ENCODE measurements at places on chromosomes 7 and 10.

DNA sequence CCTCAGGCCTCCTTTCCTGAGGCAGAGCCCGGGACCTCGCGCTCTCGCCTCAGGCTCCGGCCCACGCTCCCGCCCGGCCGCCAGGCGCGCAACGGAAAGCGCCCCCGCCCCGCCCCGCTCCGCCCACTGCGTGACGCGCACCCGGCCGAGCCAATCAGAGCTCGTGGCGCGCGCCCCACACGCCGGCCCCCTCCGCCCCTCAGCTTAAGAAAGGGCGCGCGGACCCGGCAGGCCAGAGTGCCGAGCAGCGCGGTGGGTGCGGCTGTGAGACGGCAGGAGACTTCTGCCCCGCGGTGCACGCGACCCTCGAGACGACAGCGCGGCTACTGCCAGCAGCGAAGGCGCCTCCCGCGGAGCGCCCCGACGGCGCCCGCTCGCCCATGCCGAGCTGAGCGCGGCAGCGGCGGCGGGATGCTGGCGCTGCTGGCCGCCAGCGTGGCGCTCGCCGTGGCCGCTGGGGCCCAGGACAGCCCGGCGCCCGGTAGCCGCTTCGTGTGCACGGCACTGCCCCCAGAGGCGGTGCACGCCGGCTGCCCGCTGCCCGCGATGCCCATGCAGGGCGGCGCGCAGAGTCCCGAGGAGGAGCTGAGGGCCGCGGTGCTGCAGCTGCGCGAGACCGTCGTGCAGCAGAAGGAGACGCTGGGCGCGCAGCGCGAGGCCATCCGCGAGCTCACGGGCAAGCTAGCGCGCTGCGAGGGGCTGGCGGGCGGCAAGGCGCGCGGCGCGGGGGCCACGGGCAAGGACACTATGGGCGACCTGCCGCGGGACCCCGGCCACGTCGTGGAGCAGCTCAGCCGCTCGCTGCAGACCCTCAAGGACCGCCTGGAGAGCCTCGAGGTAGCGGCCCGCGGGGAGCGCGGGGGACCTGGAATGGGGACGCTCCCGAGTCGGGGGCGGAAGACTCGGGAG lies at the start of gene NPTX2:
Gene NPTX2 (plus strand): TSS at position 235 of the 909 bp plus-strand sequence. CDS start 177 bp downstream, at position 412.
- DNase-seq, result no peak
- peaks cover 2% of the 10 kb centered on the region for H3K4me1 ChIP-seq

GRCh38 chr7:69276011-69276729 lies 322.1 kb upstream of the AUTS2 start:
- H3K27me3 ChIP-seq, result no peaks in the 10 kb centered on the region
- no peaks in the 10 kb centered on the region for H3K4me1 ChIP-seq
- no peak overlapping the region for H3K27ac ChIP-seq
- no peaks in the 10 kb centered on the region for H3K36me3 ChIP-seq

DNA sequence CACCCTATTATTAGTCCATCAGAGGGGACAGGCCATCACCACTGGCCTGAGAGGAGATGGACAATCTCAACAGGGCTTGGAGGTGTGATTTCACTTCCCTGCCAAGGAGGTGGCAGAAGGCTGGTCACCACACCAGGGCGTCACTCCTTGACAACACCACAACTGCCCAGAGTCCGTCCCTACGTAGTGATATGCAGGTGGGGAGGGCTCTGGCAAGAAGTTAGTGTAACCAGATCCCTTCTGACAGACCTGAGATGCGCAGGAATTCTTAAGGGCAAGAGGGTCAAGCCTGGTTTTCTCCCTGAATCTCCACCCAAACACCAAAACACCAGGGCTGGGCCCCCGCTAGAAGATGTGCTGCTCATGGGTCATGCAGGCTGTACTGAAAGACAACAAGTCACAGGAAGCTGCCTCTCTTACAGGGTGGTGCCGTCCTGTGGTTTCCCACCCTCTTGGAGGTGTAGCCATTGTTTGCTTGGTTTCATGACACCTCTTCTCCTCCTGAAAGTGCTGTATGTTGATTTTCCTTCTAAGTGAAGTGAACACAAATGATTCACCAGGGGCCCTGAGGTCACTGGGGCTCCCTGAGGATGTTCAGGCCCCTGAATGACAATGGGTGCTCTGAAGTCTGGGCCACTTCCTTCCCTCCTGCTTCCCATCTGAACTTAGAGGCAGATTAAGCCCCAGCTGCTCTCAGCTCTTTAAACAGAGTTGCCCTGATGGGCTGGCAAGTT lies 27.1 kb downstream of the ATXN7L1 start:
- peak overlapping the region; percentile 27 for H3K4me3 ChIP-seq
- no peaks in the 10 kb centered on the region for H3K27me3 ChIP-seq
- peaks cover 6% of the 10 kb centered on the region for H3K36me3 ChIP-seq
- H3K27ac ChIP-seq, result peak overlapping the region; percentile 85

DNA sequence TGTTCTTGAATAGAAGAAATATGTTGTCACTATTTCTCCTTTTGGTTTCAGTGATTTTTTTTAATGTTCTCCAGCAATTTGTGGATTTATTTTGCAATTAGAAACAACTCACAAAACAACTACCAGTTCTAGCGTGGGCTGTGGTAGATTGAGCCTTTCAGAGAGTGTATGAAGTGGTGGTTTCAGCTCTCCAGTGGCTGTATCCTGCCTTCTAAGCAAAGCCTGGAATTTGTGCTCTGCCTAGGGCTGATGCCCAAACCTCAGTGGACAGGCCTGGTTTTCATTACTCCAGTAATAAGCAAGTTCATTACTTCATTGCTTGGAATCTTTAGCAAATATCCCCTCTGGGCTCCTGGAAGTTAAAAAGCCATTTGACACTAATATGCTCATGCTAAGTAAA lies 35.9 kb downstream of the APBB1IP start:
- DNase-seq, result no peak
- H3K4me1 ChIP-seq, result peaks cover 83% of the 10 kb centered on the region
- H3K4me3 ChIP-seq, result peak overlapping the region; percentile 31

GRCh38 chr7:69912846-69913245 lies 314.6 kb downstream of the AUTS2 start:
- H3K36me3 ChIP-seq, result no peaks in the 10 kb centered on the region
- no peak for DNase-seq
- no peaks in the 10 kb centered on the region for H3K4me1 ChIP-seq
- no peak overlapping the region for H3K27ac ChIP-seq

- H3K4me3 ChIP-seq, result no peak overlapping the region
- peaks cover 3% of the 10 kb centered on the region for H3K36me3 ChIP-seq
- no peaks in the 10 kb centered on the region for H3K4me1 ChIP-seq
- DNase-seq, result no peak
These were observed 16.6 kb upstream of the PTN start for GRCh38 chr7:137360087-137360679.

DNA sequence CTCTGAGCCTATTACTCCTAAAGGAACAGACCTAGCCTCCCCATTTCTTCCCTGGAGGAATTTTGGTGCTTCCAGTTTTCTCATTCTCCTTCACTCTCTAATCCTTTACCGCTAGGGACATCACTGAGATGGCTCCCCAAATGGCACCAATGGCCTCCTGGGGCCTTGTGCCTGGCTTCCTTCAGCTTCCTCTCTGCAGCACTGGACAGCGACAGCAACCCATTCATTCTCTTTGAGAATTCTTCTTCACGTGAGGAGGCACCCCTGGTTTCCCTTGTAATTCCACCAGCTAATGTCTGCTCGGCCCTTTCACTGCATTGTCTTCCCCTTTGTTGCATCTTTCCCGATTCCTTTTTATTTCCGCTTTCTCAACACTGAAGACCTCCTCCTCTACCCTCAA lies 24.6 kb upstream of the KDM7A start:
- no peaks in the 10 kb centered on the region for H3K27me3 ChIP-seq
- H3K4me3 ChIP-seq, result no peak overlapping the region
- no peaks in the 10 kb centered on the region for H3K4me1 ChIP-seq
- H3K36me3 ChIP-seq, result peaks cover 10% of the 10 kb centered on the region
- H3K27ac ChIP-seq, result no peak overlapping the region
- no peak for DNase-seq

DNA sequence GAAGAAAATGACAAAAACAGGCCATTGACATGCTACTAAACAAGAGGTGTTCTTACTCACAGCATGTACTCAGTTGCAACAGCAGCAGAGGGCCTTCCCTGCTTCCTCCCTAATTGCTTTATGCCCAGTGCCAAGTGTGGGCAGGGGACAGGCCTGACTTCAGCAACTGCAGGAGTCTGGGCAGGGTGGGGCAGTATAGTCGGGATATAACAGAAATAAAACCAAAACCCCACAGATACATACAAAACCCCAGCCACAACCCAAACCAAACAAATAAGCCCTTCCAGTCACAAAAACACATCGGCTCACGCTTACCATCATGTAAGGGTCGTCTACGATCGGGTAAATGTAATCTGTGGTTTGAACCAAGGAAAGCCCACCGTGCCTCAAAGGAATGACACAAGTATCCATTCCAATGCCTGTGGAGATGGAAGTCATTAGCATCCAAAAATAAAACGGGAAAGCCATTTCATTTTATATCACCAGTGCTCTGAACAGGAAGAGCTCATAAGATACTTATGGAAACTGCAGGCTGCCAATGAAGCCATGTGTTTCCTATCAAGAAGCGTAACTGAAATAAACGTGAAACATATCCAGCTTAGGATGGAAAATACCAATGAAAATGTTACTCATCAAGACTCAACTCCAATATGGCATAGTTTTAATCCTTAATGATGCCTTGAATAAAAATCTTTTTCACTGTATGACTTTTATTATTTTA lies 9.5 kb downstream of the SEPHS1 start:
- H3K27me3 ChIP-seq, result no peaks in the 10 kb centered on the region
- H3K27ac ChIP-seq, result no peak overlapping the region
- H3K36me3 ChIP-seq, result peaks cover 40% of the 10 kb centered on the region
- peaks cover 31% of the 10 kb centered on the region for H3K4me1 ChIP-seq
- no peak overlapping the region for H3K4me3 ChIP-seq

- H3K4me3 ChIP-seq, result no peak overlapping the region
- H3K4me1 ChIP-seq, result peaks cover 19% of the 10 kb centered on the region
- no peak for DNase-seq
- no peaks in the 10 kb centered on the region for H3K36me3 ChIP-seq
- H3K27me3 ChIP-seq, result peaks cover 80% of the 10 kb centered on the region
- H3K27ac ChIP-seq, result no peak overlapping the region
These were observed 1.2 kb upstream of the SMARCD3 start for GRCh38 chr7:151249732-151250072.

GRCh38 chr7:126436213-126436868 lies 816.4 kb downstream of the GRM8 start:
- no peaks in the 10 kb centered on the region for H3K27me3 ChIP-seq
- no peaks in the 10 kb centered on the region for H3K36me3 ChIP-seq
- no peaks in the 10 kb centered on the region for H3K4me1 ChIP-seq
- no peak overlapping the region for H3K4me3 ChIP-seq
- no peak for DNase-seq
- H3K27ac ChIP-seq, result no peak overlapping the region

DNA sequence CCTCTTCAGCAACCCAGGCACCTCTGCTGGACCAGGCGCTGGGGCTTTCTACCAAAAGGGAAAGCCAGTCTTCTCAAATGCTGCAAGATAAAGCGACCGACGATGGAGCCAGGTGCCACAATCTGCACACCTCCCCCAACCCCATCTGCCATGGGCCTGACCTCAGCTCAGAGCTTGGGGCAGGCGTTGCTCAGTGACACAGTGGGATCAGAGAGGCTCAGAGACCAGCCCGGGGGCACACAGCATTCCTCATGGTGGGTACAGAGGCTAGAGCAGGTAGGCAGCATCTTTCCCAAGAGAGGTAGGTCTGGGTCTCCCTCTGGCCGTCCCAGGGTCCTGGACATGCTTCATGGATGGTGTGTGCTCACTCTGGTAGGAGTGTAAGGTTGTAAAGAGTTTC lies 56.3 kb downstream of the ZMIZ1 start:
- H3K4me1 ChIP-seq, result no peaks in the 10 kb centered on the region
- no peak for DNase-seq
- no peaks in the 10 kb centered on the region for H3K36me3 ChIP-seq

DNA sequence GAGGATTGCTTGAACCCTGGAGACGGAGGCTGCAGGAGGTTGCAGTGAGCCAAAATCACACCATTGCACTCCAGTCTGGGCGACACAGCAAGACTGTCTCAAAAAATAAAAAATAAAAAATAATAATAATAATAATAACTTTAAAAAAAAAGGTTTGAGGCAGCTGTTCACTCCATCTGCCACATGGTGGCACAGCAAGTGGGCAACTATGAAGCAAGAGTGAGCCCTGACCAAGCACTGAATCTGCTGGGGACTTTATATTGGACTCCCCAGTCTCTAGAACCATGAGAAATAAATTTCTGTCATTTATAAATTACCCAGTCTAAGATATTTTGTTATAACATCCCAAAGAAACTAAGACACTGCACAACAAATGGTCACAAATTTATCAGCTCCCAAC lies 14.6 kb upstream of the BRI3 start:
- H3K27me3 ChIP-seq, result no peaks in the 10 kb centered on the region
- peaks cover 16% of the 10 kb centered on the region for H3K36me3 ChIP-seq
- no peak overlapping the region for H3K4me3 ChIP-seq
- H3K4me1 ChIP-seq, result no peaks in the 10 kb centered on the region
- DNase-seq, result no peak

Measured in activated CD8-positive, alpha-beta memory T cell treated with anti-CD3 and anti-CD28 coated beads, Interleukin-2, amount 10 ng/mL, durations not matched to agents 7 days and 5 days (primary cell).